Ascending aorta (tissue), 2 donors: ENCODE measurements at places on chromosomes 13 and 19. TPM values are rescaled to one million over a fixed set of nuclear protein-coding genes. Genes with fewer than 3 reads are reported as not detected.

DNA sequence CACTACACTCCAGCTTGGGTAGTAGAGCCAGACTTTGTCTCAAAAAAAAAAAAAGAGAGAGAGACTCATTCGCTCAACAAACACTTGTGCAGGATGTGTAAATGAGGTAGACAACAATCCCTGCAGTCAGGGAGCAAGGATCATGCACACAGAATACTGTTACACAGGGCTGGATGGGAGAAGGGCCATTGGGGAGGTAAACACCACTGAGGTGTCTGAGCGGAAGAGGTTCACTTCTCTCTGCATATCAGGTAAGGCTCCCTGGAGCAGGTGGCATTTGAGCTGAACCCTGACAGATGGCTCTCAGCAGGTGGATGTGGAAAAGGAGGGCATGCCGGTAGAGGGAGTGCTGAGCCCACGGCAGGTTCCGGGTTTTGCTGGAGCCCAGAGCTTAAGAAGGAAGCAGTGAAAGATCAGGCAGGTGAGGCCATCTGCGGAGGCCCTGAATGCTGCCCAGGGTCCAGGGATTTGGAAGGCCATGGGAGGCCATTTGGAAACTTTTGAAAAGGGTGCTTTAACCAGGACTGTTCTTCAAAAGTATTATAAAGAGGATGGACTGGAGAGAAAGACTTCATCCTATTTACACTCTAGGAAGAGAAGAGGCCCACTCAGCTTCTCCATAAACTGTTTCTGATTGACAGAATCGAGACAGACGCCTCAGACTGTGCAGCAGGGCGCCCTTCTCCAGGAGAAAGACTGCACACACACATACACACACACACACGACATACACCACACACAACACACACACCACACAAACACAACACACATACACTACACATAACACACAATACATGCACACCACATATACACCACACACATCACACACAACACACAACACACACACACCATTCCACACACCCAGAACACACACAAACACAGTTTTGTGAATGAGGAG is 199.4 kb downstream of the USP12 start:
- no peak for DNase-seq

DNA sequence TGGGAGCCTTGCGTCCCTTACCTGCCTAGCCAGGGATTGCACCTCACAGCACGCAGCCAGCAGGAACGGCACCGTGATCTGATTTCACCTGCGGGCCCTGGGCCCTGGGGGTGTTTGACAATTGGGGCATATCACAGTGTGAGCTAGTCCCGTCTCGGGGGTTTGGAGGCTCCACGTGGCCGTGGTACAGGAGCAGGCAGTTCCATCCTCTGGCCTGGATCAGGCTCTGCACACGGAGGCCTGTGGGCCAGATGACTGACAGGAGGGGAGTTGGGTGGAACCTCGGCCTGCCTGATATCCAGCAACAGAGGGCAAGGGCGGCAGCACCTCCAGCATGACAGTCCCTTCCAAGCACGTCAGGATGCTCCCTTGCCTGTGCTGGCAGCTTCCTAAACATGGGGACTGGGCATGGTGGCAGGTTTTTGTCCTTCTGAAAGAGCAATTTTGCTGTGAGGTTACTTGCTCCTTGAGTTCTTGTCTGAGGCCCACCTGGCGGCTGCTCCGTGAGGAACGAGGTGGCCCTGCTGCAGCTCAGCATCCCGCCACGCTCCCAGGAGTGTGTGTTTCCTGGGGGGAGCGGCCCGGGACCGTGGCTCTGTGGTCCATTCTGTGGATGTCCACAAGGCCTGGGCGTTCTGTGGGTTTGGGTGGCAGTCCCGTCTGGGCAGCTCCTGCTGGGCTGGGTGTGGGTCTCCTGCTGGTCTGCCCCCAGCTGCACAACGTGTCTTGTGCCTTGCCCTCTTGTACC is 6.3 kb upstream of the RPS15 start:
- DNase-seq, result no peak

DNA sequence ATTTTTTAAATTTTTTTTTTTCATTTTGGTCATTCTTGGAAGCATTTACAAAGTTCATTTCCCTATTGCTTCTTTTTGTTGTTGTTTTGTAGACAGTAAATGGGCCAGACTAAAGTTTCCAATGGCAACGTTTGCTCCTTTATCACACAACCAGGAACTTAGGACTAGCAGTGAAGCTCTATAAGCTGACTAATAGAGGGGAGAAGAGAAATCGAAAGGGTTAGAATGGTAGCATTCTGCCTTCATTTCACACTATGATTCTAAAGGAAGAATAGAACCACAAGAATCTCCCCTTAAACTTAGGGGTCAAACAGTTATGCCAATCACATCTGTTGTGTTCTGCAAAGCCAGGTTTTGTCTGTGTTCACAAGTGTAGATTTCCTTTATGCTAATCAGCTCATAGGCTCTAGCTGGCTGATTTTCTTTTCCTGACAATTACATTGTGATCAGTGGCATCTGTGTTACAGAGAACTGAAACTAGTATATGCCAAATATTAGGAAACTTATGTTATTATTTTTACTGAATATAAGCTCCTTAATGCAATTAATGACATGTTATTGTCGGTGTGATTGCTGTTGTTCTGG is 467.3 kb downstream of the DACH1 start:
- no peak for DNase-seq

Gene TPTE2
- total RNA-seq, result not detected

DNA sequence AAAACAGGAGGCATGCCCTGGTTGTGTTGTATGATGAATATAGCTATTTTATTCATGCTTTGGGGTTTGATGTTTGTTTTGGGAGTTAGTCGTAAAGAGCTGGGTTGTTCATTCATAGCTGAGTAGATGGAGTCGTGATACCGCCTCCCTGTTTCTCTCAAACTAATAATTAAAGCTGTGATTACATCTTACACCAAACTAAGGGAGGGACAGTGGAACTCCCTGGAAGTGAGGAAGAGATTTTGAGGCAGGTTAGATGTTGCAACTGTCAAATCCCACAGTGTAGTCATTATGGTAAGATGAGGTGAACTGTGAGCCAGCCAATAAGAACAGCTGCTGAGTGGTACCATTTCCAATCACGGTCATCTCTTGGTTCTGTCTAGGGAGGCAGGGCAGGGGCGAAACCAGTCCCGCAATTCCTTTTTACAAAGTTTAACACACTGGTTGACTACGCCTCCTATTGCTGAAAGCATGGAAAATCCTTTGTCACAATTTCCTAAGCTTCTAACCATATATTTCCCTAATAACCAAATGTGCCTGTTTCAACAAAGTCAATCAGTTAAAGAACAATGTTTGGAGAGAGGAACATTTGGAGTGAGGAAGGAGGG is 207.6 kb upstream of the SERP2 start:
- DNase-seq, result no peak
